ENCODE measurements at places on chromosomes 1 and 21.

DNA sequence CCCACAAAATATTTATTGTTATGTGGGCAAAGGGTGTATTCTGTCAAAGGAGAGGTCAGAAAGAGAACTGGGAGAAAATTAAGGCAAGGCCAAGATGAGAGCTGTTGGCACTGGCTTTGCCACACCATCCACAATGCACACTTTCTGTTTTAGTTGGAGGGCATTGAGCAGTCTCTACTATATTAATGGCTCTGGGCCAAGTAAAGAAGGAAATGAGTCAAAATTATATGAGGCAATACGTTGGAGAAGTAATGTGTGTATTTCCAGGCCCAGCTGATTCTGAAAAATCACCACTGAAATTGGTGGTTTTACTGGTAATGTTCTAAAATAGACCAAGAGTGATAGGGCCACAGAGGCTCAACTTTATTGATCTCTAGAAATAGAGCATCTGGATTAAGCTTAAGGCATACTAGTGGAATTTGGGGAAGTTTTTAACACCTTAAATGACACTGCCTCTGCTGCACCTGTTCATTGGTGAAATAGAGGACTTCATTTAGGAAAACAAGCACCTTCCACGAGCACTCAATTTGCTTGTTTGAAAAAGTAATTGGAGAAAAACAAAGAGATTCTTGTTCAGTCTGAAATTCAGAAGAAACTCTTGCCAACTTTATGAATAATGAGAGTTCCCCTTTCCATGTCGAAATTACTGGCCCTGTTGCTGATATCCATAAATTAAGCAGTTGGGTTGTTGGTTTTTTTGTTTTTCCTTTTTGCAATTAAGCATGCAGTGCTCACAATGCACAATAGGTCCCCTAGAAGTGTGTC is 424.9 kb downstream of the ADGRL2 start:
- DNase-seq, result peak; percentile 32

DNA sequence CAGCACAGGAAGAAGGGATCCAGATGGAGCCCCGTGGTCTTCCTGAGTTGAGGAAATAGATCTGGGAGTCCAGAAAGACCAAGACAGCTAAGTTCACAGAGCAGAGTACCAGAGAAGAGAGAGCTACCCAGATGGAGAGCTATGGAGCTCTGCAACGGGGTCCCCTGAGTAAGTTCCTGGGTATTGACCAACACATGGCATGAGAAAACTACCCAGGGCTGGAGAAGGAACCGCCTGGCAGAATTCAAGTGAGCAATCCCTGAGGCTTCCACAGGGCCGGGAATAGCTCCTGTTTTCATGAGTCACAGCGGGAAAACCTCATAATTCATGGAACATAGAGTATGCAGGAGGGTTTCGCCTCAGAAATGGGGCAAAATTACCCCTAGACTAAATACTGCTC is 19.7 kb downstream of the STPG1 start:
- no peak for DNase-seq

DNA sequence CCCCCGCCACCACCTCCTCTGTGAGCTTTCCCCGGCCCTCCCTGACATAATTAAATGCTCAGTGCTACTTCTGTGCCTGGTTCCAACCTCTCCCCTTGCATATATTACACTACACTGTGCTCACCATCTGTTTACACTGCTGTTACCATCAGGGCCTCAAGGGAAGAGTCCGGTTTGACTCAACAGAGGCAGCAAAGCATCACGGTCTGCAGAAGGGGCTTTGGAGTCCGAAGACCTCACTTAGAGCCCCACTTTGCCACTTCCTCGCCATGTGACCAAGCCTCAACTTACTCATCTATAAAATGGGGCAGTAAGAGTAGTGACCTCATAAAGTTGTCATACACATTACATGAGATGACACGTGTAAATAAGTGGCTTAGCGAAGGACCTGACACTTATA is 27.4 kb downstream of the KCNN3 start:
- no peak for DNase-seq

DNA sequence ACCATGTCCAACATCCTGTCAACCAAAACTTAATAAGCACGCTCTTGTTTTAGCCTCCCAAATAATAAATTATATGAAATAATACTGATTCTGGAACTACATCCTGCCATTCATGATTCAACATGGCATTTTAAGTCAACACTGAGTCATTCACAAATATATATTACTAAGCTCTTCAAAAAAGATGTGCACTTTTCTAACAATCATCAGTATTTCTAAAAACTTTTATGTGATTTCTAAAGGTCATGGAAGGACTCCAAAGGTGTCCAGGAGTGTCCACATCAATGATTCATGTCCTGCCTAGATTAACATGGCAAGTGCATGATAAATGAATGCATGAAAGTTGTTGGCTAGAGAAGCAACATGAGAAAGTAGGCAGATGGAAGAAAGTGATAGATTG is 51.6 kb downstream of the NEGR1 start:
- no peak for DNase-seq

GRCh38 chr1:5491207-5491904 is 500.9 kb downstream of the NPHP4 start:
- no peak for DNase-seq

DNA sequence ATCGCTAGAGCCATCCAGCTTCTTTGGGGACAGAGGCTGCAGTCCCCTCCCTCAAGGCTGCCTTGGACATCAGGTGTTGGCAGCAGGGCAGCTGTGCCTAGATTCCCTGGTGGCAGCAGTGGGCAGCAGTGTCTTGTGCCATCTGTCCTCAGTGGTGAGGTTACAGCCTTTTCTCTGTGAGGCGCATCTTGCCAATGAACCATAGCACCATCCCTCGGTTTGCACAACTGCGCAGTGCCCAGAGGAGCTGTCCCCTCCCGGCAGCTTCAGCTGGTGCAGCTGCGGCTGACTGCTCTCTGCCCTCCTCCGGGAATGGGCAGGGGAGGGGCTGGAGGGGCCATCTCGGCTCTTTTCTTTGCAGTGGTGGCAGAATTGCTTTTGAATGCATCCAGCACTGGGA is 59.0 kb upstream of the C8B start:
- DNase-seq, result no peak

- DNase-seq, result no peak
Measured at GRCh38 chr21:39613041-39613934, 548 bp downstream of the B3GALT5 start.

DNA sequence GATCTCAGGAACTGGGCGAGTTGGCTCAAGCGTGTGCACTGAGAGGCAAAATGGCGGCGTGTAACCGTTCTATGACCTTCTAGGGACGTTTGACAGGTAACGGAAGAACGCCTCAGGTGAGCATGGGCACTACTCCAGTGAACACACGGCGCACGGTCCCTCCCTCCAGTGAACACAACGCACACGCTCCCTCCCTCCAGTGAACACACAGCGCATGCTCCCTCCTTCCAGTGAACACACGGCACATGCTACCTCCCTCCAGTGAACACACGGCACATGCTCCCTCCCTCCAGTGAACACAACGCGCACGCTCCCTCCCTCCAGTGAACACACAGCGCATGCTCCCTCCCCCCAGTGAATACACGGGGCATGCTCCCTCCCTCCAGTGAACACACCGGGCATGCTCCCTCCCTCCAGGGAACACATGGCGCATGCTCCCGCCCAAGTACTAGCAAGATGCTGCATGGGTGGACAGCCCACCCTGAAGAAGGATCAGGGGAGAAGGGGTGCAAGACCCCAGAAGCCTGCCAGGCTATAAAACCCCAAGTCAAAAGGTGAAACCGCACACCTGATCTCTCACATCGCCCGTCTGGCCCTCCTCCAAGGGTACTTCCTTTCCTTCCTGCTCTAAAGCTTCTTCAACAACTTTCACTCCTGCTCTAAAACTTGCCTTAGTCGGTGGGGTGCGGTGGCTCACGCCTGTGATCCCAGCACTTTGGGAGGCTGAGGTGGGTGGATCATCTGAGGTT is 3.5 kb downstream of the C1orf159 start:
- DNase-seq, result no peak

DNA sequence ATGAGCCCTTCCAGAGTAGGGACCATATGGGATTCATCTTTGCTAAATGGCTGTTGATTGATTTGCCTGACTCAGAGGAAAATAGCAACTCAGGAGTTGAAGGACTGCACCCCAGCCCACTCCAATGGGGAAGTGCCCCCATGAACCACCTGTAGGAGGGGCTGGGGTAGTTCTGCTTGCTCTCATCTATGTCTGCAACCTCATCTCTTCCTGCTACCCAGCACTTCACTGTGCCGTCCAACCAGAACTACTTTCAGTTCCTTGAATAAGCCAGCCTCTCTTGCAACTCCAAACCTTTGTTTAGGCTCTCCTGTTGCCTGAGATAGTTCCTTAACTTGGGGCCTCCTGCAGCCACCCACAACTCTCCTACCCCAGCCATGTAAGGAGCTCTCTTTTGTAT is 26.6 kb downstream of the BEND5 start:
- peak; percentile 51 for DNase-seq

DNA sequence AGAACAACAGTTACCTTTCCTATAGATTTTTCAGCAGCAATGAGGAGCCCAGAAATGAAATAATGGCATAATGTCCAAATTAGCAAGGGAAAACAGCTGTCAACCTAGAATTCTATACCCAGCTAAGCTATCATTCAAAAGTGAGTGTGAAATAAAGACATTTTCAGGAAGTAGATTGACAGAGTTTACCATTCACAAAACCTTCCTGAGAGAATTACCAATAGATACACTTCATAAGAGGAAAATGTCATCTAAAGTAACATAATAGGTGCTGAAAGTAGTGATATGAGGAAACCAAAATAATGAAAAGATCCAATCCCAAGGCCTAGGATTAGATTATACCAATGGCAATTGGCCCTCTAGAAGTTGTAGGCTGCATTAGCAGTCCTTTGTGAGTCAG is 34.6 kb downstream of the OBSCN start:
- no peak for DNase-seq

DNA sequence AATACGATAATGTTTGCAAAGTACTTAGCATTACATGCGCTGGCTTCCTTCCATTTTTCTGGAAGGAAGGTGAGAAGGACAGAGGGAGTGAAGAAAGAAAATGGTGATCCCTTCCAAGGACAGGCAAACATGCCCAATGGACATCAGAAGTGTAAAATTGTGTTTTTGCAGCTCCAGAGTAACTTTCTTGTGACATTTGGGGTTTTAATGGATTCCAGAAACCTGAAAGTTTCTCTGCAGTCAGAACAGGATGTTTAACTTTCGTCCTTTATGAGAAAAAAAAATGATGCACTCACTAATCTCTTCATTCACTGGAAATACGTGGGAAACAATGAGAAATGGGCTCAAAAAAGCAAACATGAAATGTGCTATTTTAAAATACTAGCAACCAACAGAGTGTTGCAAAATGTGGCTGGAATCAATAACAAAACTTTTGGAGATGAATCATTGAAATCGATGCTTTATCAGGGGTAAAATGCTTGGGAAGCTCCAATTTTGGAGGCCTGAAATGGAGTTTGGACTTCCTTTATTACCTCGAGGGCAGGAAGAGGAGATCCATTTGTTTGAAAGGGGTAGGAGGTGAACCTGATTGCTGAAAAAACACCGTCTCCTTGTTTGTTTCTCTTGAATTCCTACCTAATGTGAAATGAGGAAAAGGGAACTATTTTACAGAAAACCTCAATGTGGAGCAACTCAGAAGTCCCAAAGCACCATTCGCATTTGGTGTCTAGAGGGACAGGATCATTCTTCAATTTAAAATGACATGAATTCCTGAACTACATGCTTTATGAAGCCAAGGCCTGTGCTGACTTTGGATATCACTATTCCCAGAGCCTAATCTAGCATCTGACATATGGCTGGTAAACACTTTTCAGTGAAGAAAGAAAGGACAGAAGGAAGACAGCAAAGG is 129.5 kb downstream of the TRABD2B start:
- DNase-seq, result no peak

- no peak for DNase-seq
Measured at GRCh38 chr1:160211046-160211790, 6.0 kb downstream of the PEA15 start.

GRCh38 chr1:36537991-36538390 is 55.3 kb upstream of the CSF3R start:
- no peak for DNase-seq

- DNase-seq, result peak; percentile 30
Measured at GRCh38 chr21:17491716-17492414, 21.0 kb upstream of the CXADR start.

GRCh38 chr1:170221031-170221430 is 75.3 kb downstream of the NTMT2 start:
- DNase-seq, result no peak

GRCh38 chr1:105664495-105664894 is 1392.0 kb upstream of the PRMT6 start:
- no peak for DNase-seq

GRCh38 chr21:36591326-36591970 is 107.5 kb upstream of the SIM2 start:
- DNase-seq, result no peak

DNA sequence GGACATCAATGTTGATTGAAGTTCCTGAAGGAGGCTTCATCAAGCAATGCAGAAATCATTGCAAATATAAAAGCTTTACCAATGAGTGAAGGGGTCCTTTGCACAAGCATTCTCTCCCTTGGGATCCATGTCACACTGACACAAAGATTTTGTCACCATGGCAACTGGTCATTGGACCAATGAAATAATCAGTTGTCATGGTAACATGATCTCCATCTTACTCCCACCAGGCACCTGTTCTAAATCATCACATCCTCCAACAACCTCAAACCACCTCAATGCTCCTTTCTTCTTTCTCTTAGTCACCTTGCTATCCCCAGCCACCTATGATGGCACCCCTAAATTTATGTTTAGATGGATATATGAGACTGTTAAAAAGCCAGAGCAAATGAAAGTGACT is 13.5 kb upstream of the FOXJ3 start:
- DNase-seq, result no peak

DNA sequence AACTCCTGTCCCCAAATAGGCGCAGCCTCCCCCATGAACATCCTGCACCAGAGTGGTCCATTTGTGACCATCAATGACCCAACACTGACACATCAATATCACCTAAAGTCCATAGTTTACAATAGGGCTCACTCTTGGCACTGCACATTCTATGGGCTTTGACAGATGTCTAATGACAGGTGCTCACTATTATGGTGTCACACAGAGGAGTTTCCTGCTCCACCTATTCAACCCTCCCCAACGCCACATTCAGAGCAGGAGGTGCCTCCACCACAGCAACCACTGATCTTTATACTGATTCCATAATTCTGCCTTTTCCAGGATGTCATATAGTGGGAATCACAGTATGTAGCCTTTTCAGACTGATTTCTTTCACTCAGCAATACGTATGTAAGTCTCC is 24.2 kb downstream of the GNG4 start:
- no peak for DNase-seq

DNA sequence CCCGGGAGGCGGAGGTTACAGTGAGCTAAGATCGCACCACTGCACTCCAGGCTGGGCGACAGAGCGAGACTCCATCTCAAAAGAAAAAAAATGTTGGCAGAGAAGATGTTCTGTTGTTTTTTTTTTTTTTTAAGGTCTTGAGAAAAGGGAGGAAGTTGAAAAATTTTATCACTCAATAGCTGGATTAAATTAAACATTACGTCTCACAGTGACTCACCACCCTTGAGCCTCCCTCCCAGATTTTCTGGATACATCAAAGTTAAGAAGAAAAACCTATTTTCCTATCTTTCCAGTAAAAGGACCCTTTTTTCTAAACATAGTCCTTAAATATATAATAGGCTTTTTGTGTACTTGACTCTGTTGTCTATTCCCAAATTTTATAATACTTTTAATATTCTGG is 35.5 kb downstream of the IFNAR1 start:
- DNase-seq, result no peak

- no peak for DNase-seq
Measured at GRCh38 chr1:104132382-104132973, 382.8 kb downstream of the AMY1C start.
